BE2C (cell line): ENCODE measurements at places on chromosomes 6 and 20.

GRCh38 chr6:90253631-90254030 lies 43.0 kb downstream of the BACH2 start:
- no peak for DNase-seq

DNA sequence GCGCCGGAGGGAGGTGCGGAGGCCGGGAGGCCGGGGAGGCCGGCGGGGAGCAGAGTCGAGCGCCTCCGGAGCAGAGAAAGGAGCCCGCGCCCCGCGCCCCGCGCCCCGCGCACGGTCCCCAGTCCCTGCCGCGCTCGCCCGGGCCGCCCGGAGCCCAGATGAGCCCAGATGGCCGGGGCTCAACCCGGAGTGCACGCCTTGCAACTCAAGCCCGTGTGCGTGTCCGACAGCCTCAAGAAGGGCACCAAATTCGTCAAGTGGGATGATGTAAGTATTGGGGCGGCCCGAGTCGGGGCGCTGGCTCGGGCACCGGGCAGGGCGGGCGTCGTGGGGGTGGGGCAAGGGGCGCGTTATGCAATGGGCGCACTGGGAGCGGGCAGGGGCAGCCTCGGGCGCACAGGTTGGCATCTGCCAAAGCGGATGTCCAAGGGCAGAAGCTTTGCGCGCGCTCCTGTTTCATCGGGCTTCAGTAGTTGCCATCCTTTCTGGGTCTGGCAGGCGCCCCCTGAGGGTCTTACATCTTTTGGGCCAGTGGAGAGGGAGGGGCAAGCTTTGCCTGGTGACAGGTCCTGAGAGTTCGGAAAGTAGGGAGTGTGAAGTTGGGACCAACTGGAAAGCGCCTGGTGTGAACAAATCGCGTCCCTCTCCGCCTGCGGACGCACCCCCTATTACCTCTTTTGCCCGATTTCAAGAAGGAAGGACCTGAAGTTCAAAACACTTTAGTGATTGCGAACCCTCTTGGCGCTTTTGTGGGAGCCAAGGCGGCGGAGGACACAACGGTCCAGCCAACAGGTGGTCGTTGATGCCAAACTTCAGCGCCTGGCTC lies 631 bp downstream of the PLCB1 start:
- peak; percentile 53 for DNase-seq

DNA sequence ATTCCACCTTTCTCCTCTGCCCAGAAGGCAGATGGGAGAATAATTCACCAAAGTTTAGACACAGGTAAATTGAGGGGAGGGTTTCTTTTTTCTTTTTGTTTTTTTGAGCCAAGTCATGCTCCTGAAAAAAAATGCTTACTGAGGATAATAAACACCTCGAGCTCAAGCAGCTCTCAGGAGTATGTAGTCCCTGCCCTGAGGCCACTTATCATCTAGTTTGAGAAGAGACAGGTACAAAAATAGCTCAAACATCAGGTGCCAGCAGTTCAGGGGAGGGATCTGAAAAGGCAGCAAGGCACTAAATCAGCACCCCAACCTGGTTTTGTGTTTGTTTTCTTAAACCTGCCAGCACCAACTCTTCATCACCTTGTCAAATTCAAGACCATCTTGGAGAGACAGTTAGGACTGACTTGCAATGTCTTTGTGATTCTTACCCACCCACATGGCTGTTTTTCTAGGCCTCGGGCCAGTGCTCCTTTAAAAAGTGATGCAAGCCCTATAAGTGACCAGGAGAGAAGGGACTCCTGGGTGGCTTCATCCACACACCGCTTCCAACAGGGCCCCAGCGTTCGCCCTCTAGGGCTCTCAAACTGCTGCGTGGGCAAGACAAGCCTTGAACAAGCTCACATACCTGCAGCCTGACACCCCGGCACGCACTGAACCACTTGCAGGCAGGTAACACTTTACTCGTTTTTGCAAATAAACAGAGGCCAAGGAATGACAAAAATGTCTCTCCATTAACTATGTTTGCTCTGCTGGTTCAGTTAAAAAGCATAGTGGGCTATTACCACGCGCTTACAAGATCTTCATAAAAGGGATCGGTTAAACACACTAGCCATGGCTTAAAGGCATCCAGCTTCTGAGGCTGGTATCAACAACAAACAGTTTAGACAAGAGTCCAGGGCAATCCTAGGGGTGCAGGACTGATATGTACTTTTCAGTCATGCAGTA lies 13.9 kb downstream of the JAG1 start:
- DNase-seq = no peak

DNA sequence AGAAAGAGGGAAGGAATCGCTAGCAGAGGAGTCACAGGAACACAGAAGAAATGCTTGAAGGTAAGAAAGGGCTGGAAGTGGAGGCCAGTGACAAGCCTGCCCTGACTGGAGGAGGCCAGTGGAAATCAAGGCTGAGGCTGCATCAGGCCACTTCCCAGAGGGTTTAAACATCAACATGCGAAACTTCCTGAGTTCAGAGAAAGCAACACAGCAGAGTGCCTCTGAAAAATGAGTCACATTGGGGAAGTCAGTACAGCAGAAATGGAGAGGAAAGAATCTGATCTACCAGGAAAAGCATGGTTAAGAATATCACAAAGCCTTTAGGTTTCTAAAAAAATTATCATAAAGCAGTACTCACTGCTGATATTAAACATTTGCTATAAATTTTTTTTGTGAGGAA lies 23.3 kb downstream of the NAPB start:
- DNase-seq = no peak
